Stromal cell of bone marrow (primary cell): ENCODE measurements at places on chromosomes 3 and 15.

DNA sequence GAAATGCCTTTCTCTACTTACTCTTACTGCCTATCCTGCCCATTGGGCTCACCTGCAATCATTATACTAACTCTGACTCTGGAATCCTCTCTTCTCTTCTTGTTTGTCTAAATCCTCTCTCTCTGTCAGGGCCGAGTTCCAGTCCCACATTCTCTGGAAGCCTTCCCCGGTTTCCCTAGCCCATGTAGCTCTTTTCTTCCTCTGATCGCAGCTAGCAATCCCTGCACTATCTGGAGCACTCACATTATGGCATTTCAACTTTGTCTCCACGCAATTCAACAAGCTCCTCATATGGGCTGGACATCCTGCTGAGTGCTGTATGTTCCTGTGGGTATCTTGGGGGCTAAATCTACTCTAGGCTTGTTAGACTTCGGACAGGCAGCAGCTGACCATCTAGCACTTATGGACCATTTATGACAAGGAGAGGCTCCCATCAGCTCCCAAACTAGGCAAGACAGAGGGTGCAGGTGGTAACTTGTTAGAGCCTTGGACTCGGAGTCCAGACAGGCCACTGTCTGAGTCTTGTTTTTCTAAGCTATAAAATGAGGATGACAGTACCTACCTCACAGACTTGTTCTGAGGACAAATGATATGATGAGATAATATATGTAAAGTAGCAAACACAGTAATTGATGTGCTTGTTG is 58.3 kb downstream of the EPHB3 start:
- no peak for DNase-seq

DNA sequence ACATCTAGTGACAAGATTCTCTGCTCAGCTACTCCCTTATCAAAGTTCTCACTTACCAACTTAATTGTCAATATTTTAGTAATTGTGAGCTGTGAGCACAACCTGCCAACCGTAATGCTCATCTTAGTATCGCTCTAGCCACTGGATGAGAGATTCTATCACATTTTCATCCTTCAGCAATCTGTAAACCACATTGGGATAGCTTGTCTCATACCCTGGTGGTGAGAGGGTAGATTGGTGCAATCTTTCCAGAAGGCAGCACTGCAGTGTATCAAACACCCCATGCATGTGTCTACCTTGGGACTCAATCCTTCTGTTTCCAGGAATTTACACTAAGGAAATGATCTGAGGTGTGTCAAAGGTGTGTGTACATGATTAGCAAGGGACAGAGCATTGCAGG is 18.9 kb upstream of the ATP8B4 start:
- no peak for DNase-seq

- peak; percentile 37 for DNase-seq
These were observed 21.0 kb downstream of the ZNF385D start for GRCh38 chr3:21729888-21730459.

- no peak for DNase-seq
These were observed 1278.5 kb downstream of the NSUN3 start for GRCh38 chr3:95341314-95341713.

GRCh38 chr3:24828011-24828410 is 333.4 kb upstream of the THRB start:
- DNase-seq, result no peak

DNA sequence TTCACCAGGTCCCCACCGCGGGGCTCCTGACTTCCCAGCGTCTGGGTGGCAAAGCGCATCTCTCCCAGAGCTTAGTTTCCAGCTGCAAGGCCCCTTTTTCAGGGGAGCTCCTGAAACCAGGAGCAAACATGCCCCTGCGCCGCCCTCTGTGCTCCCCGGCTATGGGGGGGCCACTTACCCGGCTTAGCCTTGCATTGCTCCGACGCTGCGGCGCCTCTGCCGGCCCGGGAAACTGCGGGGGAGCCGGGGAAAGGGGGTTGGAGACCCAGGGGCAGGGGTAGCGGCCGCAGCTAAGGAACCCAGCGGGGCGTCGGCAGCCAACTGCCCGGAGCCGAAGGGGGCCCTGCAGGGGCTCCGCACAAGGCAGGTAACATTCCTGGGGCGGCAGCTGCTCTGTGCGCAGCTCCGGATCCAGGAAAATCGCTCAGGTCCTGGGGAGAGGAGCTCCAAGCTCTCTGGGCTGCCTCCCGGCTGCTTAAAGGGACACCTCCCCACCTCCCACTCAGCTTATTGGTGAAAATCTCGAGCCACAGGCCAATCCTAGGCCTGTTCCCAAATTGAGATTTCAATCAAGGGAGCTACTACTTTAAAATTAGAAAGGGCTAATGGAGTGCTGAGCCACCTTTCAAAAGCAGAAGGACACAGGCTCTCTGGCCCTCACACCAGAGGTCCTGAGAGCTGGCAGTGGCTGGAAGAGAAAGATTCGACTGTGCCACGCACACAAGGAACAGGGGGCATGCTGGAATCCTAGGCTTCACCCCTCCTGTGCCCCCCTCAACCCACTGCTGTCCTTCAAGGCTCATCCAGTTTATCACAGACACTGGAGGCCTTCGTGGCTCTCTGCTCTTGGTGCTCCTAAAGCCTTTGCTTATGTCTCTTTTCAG is 42.7 kb upstream of the PRICKLE2 start:
- peak; percentile 62 for DNase-seq

- DNase-seq, result no peak
These were observed 2.9 kb upstream of the PRRT3 start for GRCh38 chr3:9955067-9955502.

GRCh38 chr3:11019116-11019819 is 26.7 kb downstream of the SLC6A1 start:
- no peak for DNase-seq

- DNase-seq, result no peak
These were observed 41.9 kb downstream of the NDUFB4 start for GRCh38 chr3:120637851-120638559.

DNA sequence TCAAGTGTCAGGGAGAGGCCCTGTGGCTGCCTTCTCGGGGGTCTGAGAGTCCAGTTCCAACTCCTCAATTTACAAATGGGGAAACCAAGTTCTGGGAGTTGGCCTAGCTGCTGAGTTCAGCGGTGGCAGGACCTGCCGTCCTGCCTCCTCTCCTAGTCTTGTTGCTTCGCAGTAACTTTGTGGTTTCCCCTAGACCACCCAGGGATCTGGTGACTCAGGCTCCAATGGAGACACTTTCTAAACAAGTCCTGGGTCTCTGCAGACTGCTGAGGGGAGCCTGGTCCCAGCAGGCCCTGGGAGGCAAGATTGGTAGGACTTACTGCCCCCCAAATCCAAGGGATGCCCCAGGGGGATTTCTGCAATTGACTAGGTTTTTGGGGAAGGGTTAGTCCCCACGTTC is 83.6 kb downstream of the SMAD6 start:
- no peak for DNase-seq

GRCh38 chr15:64883100-64883581 is 28.6 kb upstream of the ANKDD1A start:
- no peak for DNase-seq

DNA sequence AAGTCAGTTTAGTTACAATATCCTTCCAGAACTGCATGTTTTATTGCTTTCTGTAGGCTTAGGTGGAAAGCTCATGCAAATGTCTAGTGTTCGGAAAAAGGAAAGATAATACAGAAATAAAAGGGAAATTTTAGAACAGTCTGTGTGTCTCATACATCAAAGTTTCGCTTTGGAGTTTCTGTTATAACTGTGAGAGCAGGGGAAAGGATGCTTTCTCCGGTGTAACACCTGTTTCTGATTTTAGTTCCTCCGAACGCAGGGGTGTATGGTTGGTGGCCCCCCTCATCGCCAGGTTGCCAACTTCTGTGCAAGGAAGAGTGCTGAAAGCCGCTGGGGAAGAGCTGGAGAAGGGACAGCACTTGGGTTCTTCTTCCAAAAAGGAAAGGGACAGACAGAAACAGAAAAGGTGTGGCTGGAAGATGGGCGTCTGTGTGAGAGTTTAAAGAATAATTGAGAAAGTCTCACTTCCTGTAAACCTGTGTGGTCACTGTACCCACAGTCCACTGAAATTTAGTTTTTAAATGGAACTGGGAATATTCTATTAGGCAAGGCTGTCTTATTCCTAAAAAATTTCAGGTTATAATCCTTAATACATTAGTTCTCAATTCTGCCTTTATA is 6.7 kb downstream of the P2RY12 start:
- DNase-seq, result no peak

- DNase-seq, result peak; percentile 87
These were observed 17.9 kb upstream of the ABI3BP start for GRCh38 chr3:101011136-101011535.

GRCh38 chr15:56475351-56475750 is 10.4 kb upstream of the MNS1 start:
- DNase-seq, result no peak

GRCh38 chr15:57573151-57573550 is 18.6 kb upstream of the MYZAP start:
- no peak for DNase-seq

DNA sequence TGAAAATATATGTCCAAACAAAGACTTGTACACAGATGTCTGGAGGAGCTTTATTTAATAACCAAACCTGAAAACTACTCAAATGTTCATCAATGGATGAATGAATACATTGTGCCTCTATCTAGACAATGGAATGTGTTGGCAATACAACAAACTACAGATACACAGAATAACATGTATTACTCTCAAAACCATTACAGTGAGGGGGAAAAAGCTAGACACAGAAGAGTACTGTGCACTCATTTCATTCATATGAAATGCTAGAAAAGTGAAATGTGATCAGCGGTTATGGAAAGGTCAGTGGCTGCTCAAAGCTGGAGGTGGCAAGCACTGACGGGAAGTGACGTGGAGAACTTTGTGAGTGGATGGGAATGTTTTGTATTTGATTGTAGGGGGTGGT is 13.2 kb downstream of the STOML1 start:
- no peak for DNase-seq

- no peak for DNase-seq
These were observed 57.7 kb downstream of the IL16 start for GRCh38 chr15:81254277-81254915.

DNA sequence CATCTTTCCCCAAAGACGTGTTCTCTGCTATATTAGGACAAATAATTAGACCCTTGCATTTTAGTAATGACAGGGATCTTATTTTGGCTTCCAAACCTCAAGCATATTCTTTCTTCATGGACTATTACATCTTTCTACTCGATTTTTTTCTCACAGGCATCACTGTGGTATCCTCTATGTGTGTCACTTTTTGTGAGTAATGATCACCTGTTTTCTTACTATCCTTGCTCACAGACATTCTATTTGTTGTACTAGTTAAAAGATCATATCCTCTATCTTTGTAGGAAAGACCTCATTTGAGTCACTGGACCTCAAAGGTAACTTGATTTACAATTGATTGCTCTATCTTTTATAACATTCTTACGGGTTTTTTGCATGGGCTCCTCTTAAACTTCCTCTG is 6.8 kb downstream of the C3orf80 start:
- DNase-seq, result no peak

DNA sequence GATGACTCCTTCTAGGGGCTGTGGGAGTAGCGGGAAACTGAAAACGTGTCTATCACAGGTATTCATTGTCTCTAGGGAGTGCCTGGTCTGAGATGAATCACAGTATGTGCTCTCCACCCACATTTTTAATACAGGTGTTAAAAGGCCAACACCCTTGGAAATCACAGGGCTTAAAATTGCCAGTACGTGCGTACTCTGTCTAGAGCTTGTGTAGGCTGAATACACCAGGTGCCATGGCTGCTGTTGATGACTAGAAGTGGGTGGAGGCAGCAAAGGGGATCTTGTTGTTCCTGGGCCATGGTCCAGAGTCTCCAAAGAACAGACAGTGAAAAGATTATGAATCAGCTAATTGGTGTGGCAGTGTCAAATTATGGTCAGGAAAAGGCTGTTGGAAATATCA is 35.1 kb upstream of the P3H2 start:
- DNase-seq, result no peak

DNA sequence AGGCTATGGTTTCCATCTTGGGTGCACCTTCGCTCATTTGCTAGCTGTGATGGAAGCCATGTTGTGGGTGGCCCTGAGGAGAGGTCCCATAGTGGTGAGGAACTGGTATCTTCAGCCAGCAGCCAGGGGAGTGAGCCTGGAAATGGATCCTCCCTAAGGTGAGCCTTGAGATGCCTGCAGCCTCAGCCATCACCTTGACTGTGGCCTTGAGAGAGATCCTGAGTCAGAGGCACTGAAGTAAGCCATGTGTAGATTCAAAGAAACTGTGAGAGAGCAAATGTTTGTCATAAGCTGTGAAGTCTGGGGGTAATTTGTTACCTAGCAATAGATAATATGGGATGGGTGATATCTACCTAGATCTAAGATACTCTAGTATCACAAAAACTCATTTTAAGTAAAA is 105.3 kb downstream of the SNRK start:
- no peak for DNase-seq

DNA sequence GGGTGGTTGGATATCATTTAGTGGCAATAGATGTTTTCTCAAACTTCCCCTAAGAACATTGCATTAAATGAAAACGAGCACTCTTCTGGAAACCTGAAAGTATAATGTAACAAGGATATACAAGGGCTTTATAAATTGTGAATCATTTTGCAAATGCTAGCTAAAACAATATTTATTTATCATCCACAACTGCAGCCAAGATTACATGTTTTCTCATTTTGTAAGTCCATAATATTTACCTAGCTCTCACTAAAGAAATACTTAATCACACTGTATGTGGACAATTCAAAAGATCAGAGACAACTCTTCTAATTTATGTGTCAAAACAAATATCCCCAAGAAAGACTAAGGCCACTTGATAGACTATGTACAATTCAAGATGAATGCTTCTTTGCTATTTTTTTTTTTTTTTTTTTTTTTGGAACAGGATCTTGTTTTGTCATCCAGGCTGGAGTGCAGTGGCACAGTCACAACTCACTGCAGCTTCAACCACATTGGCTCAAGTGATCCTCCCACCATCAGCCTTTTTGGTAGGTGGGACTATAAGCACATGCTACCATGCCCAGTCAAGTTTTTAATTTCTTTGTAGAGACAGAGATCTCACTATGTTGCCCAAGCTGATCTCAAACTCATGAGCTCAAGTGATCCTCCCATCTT is 427.7 kb upstream of the THBS1 start:
- DNase-seq, result no peak

DNA sequence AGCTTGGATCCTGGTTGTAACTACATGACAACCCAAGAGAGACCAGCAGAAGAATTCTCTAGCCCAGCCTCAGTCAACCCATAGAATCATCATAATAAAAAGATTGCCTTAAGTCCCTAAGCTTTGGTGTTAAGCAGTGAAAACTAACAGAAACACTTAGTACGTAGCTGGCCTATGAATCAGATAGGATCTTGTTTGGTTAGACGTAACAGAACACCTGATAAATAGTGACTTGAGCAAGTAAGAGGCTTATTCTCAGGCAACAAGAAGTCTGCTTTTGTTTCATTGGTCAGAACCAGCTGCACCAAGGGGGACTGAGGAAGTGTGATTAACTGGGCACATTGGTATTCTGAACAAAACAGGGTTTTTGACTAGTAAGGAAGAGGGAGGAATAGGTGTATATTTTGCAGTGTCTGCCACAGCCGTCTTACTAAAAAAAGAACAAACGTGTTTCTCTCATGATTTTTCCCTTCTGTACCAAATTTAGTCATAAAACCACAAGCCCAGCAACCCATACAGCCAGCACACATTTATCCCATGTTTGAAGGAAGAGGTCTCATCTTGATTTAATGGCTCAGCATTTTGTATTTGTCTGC is 53.3 kb upstream of the GLCE start:
- no peak for DNase-seq

GRCh38 chr15:25801586-25802284 is 61.4 kb downstream of the ATP10A start:
- DNase-seq, result no peak

- no peak for DNase-seq
These were observed 80.9 kb downstream of the DUT start for GRCh38 chr15:48411971-48412591.

- no peak for DNase-seq
These were observed 15.9 kb upstream of the ERC2 start for GRCh38 chr3:56484122-56484521.

- peak; percentile 83 for DNase-seq
These were observed 47.0 kb downstream of the ZNF609 start for GRCh38 chr15:64507293-64507802.
